ENCODE measurements at places on chromosomes 13 and 19.

DNA sequence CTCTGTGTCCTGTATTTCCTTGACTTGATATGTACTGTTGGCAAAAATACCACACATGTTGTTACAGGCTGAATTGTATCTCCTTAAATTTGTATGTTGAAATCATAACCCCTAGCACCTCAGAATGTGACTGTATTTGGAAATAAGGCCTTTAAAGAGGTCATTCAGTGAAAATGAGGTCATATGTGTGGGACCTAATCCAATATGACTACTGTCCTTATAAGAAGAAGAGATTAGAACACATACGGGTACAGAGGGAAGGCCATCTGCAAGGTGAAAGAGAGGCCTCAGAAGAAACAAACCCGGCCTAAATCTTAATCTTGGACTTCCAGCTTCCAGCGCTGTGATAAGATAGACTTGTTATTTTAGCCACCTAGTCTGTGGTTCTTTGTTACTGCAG, 202.5 kb downstream of the NUFIP1 start:
- no peak for DNase-seq

- no peak for DNase-seq
Observed at GRCh38 chr13:55566779-55567178, 1573.9 kb upstream of the PRR20A start.

DNA sequence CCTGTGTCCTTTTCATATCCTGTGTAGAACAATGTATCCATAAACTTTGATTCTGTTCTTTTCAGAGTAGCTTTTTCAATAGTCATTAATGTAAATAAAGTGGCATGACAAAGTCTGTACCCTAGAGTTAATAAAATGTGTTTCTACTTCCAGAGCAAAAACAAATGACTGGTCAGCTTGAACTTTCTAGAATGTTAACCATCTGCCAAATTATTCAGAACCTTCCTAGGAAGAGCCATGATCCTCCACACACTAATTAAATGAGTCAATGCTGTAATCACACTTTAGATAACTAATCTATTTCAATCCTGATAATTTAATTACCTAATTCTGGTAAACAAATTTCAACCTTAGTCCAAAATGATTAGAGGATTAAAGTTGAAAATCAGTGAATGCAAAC, 73.2 kb downstream of the DIAPH3 start:
- no peak for DNase-seq

DNA sequence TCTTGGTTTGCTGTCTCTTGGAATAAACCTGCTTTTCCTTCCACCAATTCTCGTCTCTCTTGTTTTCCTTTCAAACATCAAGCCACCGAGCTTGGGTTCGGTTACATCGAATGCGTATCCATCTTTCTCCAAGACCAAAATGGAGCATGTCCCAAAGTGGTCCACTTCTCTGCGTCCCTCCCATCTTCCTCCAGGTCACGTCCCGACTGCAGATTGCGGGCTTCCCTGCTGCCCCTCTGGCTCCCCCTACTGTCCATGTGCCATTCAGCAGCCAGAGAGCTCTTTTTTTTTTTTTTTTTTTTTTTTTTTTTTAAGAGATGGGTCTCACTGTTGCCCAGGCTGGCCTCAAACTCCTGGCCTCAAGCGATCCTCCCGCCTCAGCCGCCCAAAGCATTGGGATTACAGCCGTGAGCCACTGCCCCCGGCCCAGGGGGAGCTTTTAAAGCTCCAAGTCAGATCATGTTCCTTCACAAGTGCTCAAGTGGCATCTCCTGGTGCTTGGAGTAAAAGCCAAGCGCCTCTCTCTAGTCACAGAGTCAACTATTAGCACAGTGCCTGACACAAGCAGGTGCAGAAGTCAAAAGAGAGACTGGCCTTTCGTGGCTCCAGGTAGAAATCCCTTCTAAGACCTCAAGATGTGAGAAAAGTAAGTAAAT, 10.0 kb downstream of the COL5A3 start:
- DNase-seq: no peak

DNA sequence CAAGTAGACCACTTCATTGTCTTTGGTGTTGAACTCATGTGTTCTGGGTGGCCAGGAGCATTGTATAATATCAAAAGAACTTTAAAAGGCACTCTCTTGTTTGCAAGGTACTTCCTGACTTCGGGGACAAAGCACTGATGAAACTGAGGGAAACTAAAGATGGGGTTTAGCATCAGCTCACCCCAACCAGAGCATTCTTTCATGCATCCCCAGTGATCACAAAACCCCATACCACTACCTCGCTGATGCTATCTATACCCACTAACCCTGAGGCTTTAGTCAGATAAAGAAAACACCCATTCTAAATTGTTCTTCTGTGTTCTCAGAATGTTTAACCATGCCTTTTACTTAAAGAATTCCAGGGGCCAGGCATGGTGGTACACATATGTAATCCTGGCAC, 94.5 kb upstream of the DOCK9 start:
- DNase-seq: no peak

GRCh38 chr19:2532252-2533071, 56.5 kb downstream of the GADD45B start:
- no peak for DNase-seq

DNA sequence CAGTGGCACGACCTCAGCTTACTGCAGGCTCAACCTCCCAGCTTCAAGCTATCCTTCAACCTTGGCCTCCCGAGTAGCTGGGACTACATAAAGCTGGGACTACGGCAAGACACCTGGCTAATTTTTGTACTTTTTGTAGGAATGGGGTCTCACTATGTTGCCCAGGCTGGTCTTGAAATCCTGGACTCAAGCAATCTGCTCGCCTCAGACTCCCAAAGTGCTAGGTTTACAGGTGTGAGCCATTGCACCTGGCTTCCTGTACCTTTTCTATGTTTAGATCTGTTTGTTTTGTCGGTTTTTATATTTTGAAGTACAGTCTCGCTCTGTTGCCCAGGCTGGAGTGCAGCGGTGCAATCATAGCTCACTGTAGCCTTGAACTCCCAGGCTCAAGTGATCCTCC, 17.5 kb upstream of the TICAM1 start:
- no peak for DNase-seq

GRCh38 chr19:4449022-4449638, 8.5 kb downstream of the UBXN6 start:
- no peak for DNase-seq

GRCh38 chr19:5880604-5881078, 10.3 kb upstream of the FUT5 start:
- DNase-seq: peak; percentile 47

GRCh38 chr13:45691251-45691650, 10.9 kb upstream of the CBY2 start:
- no peak for DNase-seq

- no peak for DNase-seq
Observed at GRCh38 chr19:1116726-1117581, 13.2 kb downstream of the GPX4 start.

GRCh38 chr19:10295305-10295846, 5.6 kb downstream of the ICAM5 start:
- no peak for DNase-seq

DNA sequence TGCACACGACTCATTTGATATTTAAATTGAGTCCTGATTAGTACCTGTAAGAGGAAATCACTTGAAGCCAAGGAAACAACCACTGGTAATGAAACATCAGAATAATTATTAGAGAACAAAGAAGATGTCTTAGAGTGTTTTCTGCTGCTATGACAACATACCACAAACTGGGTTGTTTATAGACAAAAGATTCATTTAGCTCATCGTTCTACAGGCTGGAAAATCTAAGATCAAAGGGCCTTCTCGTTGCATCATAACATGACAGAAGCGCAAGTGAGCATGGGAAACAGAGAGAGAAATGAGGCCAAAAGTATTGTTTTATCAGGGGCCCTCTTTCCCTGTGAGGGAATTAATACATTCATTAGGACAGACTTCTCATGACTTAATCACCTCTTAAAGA, 1024.0 kb upstream of the PCDH9 start:
- DNase-seq: no peak

DNA sequence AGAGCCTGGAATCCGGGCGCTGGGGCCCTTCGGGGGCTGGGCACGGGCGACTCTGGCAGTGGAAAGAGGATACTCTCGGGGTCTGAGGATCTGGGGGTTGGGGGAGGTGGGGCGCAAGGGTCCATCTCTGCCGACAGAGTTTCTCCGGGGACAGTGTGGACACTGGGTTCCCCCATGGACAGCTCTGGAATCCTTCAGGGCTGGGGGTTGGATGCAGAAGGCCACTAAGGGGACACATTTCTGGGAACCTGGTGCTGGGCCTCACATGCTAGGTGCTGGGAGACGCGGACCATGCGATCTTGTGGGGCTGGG, 2.3 kb downstream of the TGFBR3L start:
- no peak for DNase-seq

DNA sequence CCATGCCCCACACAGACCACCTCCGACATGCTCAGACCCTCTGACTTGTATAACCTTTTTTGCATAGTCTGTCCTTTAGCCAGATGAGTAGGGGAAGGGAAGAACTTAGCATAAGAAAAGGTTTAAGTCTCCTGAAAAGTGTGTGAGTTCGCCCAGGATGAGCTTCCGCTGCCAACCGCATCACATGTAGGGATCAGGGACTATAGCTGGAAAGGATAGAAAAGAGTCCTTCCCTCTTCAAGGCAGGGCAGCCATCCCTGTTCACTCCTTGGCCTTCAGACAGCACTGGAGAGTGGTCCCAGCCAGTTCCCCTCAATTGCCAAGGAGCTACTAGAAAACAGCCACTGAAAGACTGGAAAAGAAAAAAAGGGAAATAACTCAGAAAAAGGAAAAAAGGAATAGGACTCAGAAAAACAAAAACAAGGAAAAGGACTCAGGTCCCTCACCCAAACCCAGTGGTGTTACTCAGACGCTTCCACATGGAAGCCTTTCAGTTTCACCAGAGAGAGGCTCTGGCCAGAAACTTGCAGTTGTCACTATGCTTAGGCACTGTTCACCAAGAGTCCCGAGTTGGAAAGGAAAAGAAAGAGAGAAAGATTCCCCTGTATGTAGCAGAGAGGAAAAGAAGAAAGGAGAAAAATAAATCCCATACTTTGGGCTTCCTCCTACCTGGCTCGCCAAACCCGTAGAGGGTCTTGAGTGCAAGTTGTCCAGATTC, 5.6 kb upstream of the TM9SF2 start:
- no peak for DNase-seq

DNA sequence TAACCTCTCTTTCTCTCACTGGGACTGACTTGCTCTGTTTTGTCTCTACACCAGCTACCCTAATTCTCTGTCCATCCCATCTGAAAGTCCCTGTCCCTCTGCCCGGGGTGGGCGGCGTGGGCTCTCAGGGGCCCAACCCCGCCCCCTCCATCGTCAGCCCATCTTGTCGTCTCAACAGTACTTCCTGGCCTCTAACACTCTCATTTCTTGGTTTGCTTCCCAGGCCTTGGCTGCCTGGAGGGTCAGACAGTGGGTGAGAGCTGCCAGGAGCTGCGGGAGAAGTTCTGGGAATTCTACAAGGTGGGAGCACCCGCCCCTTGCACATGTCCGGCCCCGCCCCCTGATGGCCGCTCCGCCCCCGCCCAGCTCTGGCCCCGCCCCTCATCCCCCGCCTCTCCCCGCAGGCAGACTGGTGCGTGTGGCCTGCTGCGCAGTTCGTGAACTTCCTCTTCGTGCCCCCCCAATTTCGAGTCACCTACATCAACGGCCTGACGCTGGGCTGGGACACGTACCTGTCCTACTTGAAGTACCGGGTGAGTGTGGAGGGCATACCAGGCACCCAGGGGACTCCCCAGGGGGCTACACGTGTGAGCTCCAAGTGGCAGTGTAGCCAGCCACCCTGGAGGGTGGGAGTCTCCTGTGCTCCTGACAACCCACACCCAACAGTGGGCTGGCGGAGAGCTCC, 1.7 kb downstream of the MPV17L2 start:
- DNase-seq: no peak

DNA sequence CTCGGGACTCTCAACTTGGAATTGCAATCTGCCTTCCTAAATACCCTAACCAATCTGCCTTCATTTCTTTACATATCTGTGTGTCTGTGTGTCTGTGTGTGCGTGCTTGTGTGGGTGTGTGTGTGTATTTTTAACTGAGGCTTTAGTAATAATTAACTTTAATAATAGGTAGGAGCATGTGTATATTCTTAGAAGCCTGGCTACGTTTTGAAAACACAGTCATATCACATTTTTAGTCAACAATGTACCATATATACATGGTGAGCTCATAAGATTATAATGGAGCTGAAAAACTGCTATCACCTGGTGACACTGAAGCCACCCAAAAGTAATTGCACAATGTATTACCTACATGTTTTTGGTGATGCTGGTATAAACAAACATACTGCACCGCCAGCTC, 65.4 kb upstream of the ATXN8OS start:
- DNase-seq: no peak

DNA sequence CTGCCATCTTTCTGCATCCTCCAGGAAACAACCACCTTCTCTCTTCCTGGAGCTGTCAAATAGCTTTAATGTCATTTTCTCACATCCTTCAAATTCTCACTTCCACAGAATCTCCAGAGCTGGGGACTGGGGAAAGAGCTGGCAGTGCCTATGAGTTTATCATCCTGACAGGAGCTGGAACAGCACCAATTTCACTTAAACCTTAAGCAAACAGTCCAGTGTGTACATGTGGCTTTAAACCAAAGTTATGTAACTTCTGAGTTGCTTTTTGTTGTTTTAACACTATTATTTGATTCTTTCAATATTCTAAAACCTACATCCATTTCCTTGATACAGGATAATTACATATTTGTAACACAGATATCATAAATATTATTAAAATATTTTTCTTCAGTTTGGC, 331.5 kb upstream of the ARGLU1 start:
- no peak for DNase-seq

DNA sequence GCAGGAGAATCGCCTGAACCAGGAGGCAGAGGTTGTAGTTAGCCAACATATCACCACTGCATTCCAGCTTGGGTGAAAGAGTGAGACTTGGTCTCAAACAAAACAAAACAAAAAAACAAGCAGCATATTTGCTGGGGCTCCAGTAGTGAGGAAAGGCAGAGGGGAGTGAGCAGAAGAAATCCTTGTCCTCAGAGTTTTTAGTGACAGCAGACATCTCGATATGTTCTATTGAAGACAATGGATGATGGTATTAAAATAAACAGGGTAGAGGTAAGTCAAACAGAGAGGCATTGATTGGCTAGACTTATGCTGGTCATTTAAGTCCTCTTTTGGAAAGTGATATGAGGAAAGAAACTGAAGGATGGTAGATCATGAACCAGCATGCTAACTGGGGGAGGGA, 19.0 kb downstream of the NLRP7 start:
- no peak for DNase-seq

DNA sequence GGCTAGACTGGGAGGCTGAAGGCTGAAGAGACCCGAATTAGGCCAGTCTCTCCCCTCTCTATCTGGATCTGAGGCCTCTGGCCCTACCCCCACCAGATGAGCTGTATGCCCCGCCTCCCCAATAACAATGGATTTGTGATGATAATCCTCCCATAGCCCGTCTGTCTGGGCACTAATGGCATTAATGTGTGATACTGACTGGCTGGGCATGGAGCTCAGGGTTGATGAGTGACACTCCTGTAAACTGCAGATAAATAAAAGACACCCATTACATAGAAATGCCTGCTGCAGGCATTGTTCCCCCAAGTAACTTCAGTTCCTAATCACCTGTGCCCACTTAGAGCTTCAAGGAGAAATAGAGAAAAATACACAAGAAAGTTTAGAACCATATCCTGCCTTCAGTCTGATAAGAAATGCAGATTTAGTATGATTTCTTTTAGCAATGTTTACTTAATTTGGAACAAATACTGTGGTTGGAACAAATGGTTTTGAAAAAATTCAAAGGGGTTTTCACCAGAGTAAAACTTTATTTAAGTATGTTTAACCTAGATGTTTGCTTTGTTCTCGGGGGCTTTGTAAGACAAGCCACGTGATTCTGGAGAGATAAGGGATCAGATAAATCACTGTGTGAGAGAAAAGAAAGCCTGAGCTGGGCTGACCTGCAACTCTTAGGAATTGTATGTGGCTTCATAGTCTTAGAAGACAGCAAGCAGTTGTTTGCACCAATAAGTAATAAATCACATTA, 60.3 kb downstream of the TNFRSF19 start:
- DNase-seq: no peak
